ENCODE measurements at places on chromosomes 11 and 22.

GRCh38 chr22:22588485-22589164 lies 29.6 kb upstream of the PRAME start:
- DNase-seq = no peak

DNA sequence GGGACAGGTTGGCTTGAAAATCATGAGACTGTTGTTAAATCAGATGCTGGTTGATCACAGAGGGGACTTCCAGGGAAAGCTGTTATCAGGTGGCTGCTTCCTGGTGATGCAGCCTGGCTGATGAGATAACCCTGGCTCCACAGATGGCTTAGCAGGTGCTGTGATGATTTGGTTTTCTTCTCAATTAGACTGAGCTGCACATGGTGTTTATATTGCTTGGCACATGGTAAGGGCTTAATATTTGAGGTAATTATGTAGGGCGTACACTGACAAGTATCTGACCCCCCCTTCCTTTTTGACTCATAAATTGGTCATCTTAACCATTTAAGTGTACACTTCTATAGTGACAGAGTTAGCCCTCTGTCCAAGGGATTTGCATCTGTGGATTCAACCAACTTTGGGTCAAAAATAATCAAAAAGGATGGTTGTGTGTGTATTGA lies 7.0 kb downstream of the RPS3 start:
- no peak for DNase-seq

GRCh38 chr22:32854351-32854804 lies 52.9 kb downstream of the TIMP3 start:
- DNase-seq = no peak

DNA sequence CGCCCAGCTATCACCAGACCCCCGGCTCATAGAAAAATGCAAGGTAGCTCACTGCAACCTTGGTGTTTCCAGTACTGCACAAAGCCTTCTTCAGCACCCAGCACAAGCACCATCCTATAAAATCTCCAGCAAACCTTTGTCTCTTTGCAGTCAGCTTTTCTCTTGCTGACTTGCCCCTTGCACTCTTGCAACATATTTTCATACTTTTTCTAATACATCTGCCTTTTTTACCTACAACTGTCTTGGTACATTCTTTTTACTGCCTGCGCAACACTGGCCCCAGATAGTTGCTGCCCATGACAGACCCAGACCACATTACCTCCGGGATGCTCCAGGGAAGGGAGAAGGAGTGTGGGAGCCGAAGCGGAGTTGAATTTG lies 142.4 kb downstream of the MPPED1 start:
- no peak for DNase-seq

DNA sequence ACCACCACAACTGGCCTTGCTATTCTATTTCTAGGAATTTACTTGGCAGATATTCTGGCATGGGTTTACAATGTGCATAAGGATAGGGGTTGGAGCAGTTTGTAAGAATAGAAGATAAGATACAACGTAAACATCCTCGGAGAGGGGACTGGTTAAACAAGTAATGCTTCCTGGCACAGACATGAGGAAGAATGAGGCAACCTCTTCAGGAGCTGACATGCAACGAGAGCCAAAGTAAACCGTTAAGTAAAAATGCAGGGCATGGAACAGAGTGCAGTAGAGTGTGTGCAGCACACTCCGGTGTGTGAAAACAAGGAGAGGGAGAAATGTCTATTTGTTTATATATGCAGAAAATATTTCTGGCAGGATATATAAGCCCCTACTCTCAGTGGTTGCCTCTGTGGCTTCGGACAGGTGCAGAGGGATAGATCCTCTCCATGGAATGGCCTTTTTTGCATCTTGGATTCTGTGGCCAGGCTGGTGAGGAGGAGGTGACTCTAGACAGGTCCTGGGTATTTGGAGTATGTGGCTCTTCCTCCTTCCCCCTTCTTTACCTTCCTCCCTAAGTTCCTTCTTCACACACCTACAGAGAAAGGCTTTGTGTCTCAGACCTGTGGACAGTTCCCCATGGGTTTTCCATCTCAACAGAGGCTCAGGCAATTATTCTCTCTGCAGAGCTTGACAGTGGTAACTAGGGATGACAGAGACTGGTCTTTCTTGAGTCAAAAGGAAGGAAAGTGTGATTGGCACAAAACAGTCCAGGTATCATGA lies 2.5 kb downstream of the RAB36 start:
- no peak for DNase-seq

- no peak for DNase-seq
Observed at GRCh38 chr22:46673662-46674236, 53.6 kb downstream of the GRAMD4 start.

DNA sequence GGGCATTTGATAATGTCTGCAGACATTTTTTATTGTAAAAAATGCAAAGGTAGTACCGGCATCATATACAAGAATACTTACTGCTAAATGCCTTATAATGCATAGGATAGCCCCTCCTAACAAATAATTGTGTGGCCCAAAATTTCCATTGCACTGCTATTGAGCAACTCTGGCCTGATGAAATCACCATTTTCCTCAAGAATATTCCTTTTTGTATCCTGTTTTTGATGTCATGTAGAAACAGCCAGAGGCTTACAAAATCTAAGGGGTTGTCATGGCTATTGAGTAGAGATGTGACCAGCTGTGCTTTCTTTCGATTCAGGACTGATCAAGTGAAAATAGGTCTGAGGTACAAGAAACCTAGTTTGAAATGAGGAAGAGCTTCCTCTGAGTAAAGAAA lies 854.3 kb downstream of the KCNA4 start:
- DNase-seq = no peak

DNA sequence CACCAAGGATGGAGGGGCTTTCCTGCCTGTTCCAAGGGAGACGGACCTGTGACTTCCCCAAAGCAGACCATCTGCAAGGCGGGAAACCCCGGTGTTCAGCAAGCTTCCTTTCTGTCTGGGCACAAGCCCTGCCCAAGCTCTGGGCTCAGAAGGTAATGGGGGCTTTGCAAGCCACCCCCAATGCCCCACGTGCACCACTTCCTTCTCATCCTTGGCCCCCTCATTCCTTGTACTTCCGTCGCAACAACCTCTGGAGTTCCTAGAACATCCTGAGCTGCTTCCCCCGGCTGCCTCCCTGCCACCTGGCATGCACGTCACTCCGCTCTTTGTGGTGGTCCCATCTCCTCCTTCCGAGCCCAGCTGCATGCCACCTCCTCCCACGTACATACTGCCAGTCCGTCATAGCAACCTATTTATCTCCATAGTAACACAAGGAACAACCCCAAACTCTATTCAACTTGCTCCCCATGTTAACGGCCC lies 3.9 kb downstream of the MYEOV start:
- DNase-seq = no peak

DNA sequence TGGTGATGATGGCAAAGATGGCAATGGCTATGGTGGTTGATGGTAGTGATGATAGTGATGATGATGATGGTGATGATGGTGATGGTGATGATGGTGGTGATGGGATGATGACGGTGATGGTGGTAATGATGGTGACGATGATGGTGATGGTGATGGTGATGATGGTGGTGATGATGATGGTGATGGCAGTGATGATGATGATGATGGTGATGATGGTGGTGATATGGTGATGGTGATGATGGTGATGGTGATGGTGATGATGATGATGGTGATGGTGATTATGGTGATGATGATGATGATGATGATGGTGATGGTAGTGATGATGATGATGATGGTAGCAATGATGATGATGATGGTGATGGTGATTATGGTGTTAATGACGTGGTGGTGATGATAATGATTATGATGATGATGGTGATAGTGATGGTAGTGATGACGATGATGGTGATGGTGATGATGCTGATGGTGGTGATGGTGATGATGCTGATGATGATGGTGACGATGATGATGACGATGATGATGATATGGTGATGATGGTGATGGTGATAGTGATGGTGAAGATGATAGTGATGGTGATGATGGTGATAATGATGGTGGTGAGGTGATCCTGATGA lies 232.1 kb downstream of the BRD1 start:
- DNase-seq = no peak

- DNase-seq = no peak
Observed at GRCh38 chr11:117459123-117459978, 131.7 kb downstream of the CEP164 start.

- DNase-seq = no peak
Observed at GRCh38 chr11:95360377-95361075, 129.5 kb upstream of the SESN3 start.

- no peak for DNase-seq
Observed at GRCh38 chr11:102293873-102294601, 23.2 kb upstream of the BIRC3 start.

DNA sequence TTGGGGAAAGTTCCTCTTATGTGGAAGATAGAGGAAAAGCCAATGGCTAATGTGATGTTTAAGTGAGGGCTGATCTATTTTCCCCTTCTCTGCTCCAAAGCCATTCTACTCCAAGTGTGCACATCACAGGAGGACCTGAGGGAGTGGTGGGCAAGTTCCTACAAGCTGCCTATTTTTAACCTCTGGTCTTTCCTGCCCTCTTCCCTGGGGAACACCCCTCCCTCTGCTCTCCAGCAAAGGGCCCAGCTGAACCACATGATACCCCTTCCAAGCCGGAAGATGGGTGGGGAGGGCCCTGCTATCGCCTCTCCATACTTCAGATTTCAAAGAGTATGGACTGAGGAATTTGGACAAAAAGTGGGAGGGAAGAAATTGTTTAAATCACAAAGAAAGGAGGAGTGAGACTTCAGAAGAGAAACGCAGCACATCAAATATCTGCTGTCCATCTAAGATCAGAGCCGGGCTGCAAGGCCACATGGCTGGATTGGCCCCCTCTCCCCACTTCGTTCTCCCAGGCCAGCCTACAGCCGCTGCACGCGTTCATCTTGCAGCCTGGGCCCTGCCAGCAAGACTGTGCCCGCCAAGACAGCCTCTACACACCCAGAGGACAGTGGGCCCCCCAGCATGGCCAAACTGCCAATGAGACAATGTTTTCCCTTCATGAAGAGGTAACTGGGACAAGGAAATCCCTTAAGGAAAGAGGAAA lies 77.5 kb downstream of the MICAL3 start:
- no peak for DNase-seq

DNA sequence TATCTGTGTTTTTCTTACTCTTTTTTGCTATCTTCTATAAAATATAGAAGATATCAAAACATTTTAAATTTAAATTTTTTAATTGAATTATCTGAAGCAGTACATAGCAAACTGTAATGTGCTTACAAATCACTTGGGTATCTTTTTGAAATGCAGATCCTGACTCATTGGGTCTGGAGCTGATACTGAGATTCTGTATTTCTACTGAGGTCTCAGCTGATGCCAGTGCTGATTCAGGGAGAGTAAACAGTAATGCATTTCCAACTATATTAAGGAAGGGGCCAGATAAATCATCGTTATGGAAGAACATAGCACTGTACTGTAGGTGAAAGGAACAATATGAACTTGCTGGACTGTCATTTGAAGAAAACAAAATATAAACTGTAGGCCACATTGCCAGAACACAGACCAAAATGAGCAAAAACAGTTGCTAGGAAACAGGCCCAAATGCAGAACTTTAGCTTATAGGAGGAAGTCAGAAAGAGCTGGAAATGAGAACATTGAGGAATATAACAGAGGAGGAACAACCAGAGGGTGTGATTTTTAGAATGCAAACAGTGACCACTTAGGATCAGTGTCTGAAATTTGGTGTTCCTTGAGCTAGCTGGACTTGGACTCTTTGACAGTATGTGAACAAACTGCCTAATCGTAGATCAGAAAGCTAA lies 3.3 kb downstream of the ARL14EP start:
- DNase-seq = no peak

- DNase-seq = no peak
Observed at GRCh38 chr11:66868726-66869566, 12.1 kb downstream of the LRFN4 start.

DNA sequence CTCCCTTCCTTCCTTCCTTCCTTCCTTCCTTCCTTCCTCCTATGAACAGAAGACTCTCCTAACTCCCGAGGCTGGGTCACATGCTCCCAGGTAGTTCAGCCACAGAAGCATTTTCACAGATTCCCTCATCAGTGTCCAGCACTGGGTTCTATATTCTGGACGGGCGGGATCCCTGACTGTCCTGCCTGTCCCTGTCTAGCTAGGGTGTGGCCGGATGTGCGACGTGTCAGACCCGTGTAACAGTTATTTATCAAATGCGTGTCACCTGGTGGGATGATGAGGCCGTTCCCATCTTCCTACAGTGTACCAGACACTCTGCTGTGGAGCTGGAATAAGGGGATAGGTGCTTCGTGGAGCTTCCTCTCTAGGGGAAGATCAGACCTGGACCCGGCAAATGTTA lies 901.0 kb downstream of the BRD1 start:
- no peak for DNase-seq

DNA sequence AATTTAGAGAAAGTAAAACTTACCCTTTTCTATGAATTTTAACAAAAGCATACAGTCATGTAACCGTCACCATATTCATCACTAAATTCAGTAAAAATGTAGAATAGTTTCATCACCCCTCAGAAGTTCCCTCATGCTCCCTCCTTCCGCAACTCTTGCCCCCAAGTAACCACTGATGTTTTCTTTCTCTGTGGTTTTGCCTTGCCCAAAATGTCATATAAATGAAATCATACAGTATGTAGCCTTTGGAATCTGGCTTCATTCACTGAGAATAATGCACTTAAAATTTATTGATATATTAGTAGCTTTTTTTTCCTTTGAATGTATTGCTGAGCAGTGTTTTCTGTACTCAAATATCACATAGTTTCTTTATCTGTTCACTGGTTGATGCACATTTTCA lies 60.1 kb downstream of the DCUN1D5 start:
- DNase-seq = no peak

DNA sequence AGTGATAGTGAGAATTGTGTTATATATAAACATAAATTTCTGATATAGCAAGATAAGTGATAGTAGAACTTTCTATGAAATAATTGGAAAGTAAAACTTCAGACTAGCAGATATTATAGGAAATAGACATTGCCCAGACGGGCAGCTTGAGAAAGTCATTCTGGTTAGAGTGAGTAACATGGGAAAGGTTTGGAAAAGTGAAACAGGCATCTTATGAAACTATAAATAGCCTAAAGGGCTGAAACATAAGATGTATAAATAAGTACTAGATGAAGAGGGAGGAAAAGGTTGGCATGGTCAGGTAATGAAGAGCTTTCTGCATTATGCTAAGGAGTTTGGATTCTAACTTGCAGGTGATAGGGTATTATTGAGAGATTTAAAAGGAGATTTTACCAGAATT lies 101.3 kb downstream of the DYNC2H1 start:
- DNase-seq = no peak

All from glomerular endothelial cell (primary cell).